D721Med (cell line): ENCODE measurements at places on chromosomes 12 and 14.

DNA sequence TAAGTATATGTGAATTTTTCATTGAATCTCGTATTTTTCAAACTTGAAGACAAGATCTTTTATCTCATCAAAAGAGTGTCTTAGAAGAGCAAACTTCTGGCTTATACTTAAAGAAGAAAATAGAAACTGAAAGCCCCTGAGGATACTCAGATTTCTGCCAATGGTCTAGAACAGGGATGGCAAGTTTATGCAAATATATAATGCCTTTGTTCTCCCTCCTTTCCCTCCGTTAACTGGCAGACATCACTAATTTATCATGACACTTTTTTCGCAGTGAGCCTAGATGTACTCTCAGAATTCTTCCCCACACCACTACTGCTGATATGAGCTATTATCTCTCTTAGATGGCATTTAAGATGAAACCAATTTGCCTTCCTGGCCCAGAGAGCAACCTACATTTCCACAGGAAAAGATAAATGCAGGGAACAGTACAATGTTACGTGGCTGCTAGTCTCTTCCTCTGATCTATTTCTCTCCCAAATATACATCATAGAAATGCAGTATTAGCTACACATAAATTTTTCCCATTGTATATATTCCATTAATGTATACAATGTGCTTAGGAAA, 40.0 kb upstream of the DAAM1 start:
- no peak for DNase-seq

DNA sequence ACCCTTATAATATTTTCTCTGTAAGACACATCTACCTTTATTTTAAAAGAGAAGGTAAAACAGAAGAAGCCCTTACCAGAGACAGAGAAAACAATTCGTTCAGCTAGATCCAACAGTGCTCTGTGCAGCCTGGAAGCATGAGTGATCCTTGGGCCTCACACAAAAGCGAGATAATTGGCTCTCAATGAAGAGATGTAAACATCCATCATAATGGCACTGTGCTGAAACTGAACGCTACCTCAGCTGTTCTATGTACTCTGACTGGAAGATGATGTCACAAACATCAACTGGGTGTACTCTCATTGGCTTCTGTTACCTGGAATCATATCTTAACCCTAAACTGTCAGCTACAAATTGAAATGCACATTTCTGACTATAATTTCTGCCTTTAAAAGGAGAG, at the start of gene MGAT4C:
Gene MGAT4C (minus strand): TSS at position 229 of the 400 bp plus-strand sequence.
- no peak for DNase-seq

GRCh38 chr14:74879427-74880182, 2.1 kb upstream of the DLST start:
- no peak for DNase-seq

GRCh38 chr14:21902561-21903181, 229.1 kb upstream of the OR4E1 start:
- no peak for DNase-seq

- DNase-seq: no peak
Observed at GRCh38 chr14:71566276-71566675, 366.0 kb upstream of the RGS6 start.

DNA sequence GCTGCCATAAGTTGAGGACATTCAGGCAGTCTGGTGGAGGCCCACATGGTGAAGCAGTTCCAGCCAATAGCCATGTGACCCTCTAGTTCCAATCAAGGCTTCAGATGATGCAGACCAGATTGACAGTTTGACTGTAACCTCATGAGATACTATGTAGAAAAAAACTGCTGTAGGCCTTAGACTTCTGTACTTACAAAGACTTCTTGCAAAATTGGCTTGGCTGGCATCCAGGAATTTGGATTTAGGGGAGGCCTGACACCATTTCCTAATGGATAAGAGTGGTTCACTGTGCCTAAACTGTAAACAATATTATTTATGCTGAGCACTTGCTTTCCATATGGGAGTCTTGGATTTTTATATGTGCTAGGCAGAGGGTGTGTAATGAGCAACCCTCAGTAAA, 76.4 kb downstream of the RGS6 start:
- no peak for DNase-seq

DNA sequence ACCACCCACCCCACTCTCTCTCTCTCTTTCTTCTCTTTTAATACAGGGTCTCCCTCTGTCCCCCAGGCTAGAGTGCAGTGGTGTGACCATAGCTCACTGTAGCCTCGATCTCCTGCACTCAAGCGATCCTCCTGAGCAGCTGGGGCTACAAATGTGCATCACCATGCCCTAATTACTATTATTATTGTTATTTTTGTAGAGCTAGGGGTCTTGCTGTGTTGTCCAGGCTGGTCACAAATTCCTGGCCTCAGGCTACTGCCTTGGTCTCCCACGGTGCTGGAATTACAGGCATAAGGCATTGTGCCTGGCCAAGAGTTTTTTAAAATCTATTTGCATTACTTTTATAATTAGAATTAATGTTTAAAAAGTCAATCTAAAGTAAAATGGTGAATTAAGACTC, 23.0 kb upstream of the TUBA1B start:
- no peak for DNase-seq

DNA sequence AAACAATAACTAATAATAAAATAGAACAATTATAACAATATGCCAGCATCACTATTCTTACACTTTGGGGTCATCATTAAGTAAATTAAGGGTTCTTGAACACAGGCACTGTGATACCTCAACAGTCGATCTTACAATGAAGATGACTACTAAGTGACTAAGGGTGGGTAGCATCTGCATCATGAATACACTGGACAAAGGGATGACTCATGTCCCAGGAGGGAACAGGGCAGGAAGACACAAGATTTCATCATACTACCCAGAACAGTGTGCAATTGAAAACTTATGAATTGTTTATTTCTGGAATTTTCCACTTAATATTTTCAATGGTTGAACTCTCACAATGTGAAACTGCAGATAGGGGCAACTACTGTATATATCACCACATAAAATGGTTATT, 19.7 kb downstream of the TSPAN19 start:
- DNase-seq: no peak

- no peak for DNase-seq
Observed at GRCh38 chr12:57895389-57896114, 45.8 kb upstream of the ATP23 start.

DNA sequence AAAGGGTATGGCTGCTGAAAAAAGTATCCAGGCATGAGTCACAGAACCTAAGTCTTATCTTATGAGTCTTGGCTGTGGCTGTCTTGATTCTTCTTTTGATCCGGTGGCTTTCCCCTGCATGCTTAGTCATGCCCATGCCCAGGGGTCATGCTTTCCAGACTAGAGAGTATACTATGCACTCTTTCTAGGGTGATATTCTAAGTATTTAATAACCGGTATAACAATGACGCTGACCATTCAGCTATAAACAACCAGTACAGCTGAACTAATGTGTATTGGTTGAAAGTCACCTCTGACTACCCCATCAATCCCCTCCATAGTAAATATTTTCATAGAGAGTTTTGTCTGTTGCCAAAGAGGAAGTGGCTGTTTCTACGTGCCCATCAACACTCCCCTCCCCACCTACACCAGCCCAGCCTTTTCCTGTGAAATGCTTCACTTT, 34.7 kb upstream of the NRXN3 start:
- no peak for DNase-seq

DNA sequence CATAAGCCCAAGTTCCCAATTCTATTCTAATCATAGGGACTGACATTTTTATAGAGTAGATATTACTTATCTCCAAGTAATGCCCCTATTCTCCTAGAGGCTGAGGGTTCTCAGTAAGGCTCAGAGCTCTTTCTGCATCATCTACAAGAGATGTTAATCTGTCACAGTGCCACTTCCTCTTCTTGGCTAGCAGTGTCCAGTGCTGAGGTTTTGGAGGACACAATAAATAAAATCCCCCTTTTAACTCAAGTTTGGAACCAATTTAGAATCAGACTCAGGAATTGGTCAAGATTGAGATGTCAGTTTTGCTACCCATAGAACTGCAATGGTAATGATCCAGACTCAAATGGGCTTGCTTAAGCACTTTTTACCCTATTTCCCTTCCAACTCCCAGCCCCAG, 154.1 kb upstream of the ARID2 start:
- DNase-seq: no peak

DNA sequence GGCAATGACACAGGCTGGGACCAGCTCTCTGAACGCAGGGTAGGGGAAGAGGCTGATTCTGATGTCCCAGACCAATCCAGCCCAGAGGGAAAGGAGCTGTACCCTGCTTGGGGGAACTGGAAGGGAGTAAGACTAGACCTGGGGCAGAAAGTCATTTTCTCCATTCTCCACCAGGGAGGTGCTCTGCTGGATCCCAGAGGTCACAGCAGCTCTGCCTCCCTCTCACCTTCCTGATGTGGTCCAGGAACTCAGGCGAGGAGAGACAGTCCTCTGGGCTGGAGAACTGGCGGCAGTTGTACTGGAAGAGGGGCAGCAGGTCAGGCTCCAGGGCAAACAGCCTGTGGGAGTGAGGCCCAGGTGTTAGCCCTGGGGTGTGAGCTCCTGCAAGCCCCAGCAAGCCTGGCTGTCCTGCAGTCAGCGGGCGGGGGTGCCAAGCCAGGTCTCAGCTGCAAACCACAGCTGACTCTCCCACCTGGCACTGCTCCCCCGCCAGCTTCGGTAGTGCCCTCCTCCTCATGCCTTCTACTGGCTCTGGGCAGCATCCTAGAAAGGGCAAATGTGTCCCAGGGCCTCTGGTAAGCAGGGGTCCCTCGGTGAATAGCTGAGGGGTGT, 1.9 kb downstream of the NGB start:
- no peak for DNase-seq

DNA sequence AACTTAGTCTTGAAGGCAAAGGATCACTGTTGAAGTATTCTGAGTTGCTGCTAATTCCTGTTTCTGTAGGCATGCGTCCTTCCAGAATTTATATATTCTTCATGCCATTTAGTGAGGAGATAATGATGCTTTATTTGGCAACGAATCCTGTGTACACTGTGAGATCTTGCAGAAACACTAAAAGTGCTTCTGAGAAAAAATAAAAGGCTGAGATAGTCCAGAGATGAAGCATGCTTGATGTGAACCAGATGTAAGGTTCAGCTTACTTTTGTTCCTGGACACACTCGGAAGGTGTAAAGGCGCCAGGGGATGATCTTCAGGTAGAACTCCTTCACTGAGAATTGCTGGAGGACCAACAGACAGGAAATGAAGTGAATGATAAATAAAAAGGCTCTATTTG, 39.1 kb downstream of the AREL1 start:
- DNase-seq: no peak

DNA sequence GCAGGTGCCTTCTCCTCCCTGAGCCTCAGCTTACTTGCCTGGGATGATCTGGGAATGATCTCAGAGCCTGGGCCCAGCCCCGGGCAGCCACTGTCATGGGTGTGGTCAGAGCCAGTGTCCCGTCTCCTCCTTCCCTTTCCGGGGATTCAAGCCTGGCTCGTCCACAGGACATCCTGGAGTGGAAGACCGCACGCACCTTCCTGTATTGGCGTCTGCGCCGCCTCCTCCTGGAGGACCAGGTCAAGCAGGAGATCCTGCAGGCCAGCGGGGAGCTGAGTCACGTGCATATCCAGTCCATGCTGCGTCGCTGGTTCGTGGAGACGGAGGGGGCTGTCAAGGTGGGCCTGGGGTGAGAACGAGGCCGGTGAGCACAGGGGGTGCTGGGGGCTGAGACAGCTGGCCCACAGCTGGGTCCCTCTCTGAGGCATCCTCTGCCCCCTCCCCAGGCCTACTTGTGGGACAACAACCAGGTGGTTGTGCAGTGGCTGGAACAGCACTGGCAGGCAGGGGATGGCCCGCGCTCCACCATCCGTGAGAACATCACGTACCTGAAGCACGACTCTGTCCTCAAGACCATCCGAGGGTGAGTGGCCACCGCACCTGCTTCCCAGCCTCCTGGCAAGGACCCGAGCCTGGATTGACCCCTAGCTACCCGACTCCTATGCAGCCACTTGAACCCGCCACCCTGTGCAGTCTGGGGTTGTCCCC, 44.0 kb downstream of the FOXN4 start:
- no peak for DNase-seq

- DNase-seq: no peak
Observed at GRCh38 chr12:42323856-42324255, 2.0 kb downstream of the ZCRB1 start.

DNA sequence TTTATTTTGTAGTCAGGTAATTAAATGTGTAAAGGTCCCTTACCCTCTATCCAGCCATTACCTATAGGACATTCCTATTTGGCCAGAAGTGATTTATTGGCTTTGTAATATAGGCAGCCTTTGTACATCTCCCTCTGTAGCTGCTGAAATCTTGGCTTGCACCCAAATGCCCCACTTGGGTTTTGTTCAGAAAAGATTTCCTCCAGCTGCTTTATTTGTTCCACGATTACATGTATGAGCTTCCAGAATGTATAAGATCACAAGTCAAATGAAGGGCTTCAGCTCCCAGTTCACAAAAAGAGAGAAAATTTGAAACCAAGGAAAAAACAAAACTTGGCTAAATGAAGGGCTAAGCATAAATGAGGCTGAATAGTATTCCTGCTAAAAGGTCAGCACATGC, 103.4 kb downstream of the EFCAB11 start:
- no peak for DNase-seq

DNA sequence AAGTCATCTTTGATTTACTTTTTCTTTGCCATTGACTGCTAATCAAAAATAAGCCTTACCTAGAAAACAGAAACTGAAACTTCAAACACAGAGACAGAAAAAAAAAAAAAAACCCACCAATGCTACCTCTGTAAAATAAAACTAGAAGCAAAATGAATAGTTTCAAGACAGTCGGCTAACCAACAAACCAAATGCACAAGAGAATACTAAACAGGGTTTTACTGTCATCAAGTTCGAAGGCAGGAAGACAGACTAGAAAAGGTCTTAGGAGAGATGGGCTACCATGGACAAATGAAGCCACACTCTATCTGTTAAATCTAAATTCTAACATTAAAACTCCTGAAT, 59.5 kb downstream of the SEL1L start:
- DNase-seq: no peak

- no peak for DNase-seq
Observed at GRCh38 chr12:100955139-100955538, 160.6 kb downstream of the ANO4 start.

DNA sequence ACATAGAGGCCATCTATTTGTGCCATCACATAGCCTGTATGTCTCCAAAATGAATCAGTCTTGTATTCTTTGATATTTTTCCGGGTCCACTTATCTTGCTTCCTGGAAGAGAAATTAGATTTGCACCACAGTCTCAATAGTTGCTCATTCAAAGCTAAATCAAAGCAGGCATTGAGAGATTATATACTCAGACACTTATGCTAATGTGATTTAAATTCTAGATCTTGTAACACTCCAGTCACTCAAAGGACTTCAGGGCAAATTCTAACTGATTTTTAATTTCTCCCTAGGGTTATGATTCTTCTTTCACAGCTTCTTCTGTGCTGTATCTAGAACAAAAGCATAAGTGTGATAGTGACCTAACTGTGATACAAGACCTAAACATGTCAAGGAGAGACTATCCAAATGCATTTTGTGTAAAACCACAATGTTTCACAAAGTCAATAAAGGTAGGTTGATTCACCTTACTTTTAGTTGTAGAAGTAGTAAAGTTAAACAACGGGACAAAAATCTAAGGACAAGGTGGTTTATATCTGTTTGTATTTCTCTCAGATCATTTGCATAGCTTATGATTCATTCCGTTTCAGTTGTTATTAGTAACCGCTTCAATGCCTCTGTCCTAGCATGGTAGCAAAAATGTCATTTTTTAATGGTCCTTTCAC, 26.8 kb downstream of the PLBD1 start:
- no peak for DNase-seq
